ENCODE measurements at places on chromosomes 5 and 9.

- DNase-seq, result no peak
Measured at GRCh38 chr5:68953875-68954617, 139.8 kb upstream of the SLC30A5 start.

- no peak for DNase-seq
Measured at GRCh38 chr9:137354845-137355760, 53.0 kb upstream of the NRARP start.

DNA sequence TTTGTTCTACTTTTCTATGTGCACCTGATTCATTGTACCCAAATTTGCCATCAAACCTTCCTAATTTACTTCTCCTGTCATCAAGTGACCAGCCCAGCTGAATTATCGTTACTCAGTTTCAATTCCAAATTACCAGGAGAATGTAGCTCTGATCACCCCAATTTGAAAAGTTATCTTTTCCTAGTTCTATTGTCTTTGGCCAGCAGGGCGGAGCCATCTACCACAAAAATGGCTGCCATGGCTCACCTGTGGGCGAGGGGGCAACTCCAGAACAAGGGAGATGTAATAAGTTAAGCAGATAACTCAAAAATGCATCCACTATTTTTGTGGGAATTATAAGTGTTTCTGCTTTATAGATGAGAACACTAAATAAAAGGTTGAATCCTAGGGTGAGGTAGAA is 133.8 kb upstream of the MOCS2 start:
- DNase-seq, result no peak

- no peak for DNase-seq
Measured at GRCh38 chr9:132061526-132061925, 18.1 kb downstream of the MED27 start.

GRCh38 chr9:109579191-109579948 is 81.3 kb upstream of the PTPN3 start:
- no peak for DNase-seq

DNA sequence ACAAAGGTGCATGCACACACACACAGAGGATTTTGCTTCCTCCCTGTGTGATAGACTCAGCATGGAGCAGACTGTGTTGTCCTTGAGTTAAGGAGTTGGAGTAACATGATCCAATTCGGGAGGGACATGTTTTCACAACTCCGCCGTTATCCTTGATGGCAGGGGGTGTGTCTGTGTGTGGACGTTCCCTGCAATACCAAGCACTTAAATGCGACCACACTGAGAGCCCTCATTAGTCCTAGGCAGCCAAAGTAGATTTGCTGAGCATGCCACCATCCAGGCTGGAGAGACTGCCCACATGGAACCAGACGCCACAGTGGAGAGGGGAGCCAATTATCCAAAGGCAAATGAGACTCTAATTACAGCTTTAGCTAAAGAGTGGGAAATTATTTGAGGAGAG is 140.1 kb downstream of the DOCK2 start:
- no peak for DNase-seq

All from CD4-positive, alpha-beta T cell treated with Interleukin-15 for 4 hours (primary cell).